Coronary artery (tissue), 2 donors: ENCODE measurements at places on chromosomes 2 and 18.

DNA sequence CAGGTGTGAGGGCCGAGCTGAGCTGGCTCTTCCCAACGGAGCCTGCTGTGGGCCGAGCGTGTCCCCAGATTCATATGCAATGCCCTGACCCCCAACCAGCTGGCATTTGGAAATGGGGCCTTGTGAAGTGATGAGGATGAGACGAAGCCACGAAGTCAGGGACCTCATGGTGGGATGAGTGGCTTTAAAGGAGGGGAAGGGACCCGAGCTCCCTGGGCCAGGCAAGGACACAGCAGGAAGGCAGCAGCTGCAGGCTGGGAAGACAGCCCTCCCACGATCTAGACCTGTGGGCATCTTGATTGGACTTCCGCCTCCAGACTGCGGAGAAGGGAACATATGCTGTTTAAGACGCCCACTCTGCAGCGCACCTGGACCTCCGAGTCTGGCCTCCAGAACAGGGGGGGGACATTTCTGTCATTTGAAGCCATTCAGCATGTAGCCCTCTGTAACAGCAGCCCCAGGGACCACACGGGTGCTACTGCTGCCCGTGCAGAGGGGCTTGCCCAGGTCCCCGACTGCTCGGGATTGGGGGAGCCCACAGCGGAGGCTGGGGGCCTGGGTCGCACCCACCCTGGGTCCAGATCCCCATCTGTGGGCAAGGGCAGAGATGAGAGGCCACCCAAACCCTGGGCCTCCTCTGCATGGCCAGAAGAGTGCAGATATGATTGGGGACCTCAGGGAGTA is 27.2 kb downstream of the KIF1A start:
- no peak for DNase-seq

GRCh38 chr18:57083485-57083884 is 63.4 kb upstream of the BOD1L2 start:
- DNase-seq = no peak

DNA sequence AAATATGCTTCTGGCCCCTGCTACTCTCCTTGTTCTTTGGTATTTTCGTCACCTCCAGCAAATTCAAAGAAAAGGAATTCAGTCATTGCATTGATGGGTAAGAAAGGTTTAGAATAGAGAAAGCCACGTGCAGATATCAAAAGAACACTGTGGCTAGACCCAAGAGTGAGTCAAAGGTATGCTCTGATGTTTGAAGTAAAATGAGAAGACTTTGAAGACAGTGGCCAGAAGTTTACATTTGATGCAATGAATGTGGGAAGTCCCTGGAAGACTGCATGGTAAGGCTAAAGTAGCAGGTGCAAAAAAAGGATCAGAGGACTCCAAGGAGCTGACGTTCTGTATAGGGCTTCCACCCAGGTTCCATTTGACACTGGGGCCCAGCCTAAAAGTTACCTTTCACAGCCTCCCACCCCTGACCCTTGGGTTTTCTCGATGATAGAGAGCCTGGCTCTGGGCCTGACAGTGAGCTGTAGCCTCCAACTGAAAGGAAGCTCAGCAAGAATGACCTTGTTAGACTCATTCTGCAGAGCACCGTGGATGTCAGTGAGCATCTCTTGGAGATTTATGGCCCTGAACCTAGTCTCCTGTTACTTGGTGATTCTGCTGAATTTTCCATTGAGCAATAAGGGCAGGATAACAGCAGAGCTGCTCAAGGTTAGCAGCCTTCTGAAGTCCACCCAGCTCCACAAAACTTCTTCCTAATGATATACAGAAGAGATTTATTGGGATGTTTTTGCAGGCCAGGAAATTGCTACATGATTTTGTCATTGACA is 223.7 kb upstream of the RBBP8 start:
- no peak for DNase-seq

GRCh38 chr18:3995476-3996102 is 459.5 kb downstream of the DLGAP1 start:
- no peak for DNase-seq

- DNase-seq = no peak
These were observed 52.4 kb upstream of the TEX51 start for GRCh38 chr2:126846241-126846640.

DNA sequence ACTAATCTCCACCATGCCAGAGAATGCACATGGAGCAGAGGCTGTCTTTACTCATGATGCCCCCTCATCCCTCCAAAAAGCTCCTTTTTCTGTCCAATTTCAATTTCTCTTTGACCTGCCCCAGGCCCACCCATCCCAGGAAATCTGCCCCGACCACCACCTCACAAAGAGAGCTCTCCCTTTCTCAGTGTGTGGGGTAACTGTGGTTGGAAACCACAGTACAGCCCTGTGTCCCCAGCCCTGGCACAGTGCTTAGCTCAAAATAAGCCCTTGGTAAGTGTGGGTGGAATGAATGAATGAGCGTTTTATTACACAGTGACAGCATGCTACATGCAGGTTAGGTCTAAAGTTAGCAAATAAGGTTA is 43.7 kb upstream of the CAB39 start:
- no peak for DNase-seq

- no peak for DNase-seq
These were observed 497.4 kb upstream of the MEIS1 start for GRCh38 chr2:65937379-65938160.

GRCh38 chr2:63614448-63614968 is 25.7 kb downstream of the MDH1 start:
- no peak for DNase-seq

DNA sequence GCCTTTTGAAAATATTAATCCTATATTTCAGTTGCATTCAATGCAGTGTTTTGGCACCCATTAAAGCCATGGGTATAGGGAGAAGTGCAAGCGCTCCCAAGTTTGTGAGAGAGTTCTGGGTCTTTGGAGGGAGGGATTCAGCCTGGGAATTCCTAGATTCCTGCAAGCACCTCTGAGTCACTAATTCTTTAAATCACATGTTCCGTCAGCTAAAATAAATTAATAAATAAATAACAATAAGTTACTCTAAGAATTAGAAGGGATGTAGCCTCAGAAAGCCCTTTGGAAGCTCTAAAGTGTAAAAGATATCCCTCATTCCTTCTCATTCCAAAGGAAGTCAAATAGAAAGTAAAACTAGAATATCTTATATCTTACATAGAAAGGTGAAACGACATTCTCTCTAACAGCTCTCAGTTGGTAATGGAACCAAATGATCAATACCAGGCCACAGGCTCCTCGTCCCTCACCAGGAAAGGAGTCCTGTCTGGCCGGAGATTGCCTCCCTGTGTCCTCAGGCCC is 222.4 kb upstream of the RBBP8 start:
- DNase-seq = no peak

- DNase-seq = no peak
These were observed 107.6 kb downstream of the AP1S3 start for GRCh38 chr2:223729781-223730180.

- DNase-seq = no peak
These were observed 20.6 kb downstream of the NPAS2 start for GRCh38 chr2:100840519-100840918.

- no peak for DNase-seq
These were observed 367.7 kb upstream of the MC4R start for GRCh38 chr18:60740313-60740712.

DNA sequence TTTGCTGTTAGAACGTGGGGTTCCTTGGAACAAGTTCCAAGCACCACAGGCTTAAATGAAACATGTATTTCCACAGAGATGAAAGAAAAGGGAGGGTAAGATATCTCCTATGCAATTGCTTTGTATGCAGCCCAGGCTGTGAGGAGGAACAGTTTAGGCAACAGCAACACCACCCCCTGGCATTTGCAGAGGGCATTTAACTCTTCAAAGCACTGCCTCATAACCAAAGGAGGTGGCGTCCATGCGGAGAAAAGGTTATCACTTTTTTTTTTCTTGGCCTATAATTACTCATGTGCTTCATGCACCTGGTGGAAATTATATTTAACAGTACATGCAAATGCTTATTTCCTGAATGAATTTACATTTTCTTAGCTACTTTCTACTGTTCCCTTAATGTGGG is 286.0 kb downstream of the LPIN1 start:
- no peak for DNase-seq

GRCh38 chr2:183078163-183078463 is 434 bp upstream of the DUSP19 start:
- DNase-seq = no peak

GRCh38 chr2:229454934-229455631 is 184.0 kb upstream of the PID1 start:
- DNase-seq = no peak

DNA sequence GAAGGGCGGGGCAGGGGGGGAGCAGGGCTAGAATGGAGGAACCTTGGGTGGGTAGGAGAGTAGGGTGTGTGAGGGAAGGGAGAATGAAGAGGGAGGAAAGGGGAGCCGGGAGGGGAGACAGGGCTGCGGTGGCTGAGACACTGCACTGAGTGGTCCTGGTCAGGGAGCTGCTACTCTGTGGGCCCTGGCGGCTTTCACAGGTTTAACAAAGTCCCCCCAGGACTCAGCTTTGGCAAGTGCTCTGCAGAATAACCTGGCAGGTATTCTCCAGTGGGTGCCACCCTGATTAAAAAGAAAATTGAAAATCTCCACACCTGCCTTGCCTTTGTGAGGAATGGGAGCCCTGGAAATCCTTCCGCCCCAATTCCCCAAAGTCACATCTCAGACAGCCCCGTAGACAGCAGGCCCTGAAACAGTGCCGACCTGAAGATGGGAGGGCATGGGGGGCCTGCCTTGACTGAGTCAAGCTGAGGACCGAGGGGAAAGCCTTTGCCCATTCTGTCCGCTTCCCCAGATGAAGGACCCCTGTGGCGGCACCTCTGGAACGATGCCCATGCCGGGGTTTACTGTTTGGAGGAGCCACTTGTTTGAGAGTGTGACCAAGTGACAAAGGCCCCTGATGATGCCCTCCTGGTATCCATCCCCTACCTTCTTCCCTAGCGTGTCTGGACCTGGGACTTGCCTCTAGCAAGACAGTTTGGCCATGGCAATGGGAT is 43.6 kb upstream of the OTOS start:
- no peak for DNase-seq

GRCh38 chr18:62518460-62519375 is 4.1 kb upstream of the ZCCHC2 start:
- DNase-seq = no peak

DNA sequence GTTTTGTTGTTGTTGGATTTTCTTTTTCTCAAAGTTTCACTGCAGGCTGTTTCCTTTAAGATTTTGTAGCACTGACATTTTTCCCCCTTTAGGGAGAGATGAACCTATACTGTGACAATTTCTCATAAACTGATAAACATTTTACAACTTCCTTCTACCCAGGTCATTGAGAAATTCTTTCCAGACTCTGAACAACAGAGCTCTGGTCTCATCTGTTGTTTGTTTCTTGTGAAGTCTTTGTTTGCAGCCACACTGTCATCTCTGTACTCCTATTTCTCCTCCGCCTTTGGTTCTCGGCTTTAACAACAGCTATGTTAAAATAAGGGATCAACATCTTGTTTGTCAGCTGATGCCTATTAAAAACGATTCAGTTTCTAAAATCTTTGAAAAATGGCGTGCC is 167.6 kb downstream of the VWC2L start:
- no peak for DNase-seq

- DNase-seq = peak; percentile 68
These were observed 106.6 kb upstream of the ID2 start for GRCh38 chr2:8575038-8575833.

- no peak for DNase-seq
These were observed 59.7 kb downstream of the PTH2R start for GRCh38 chr2:208466151-208466919.

GRCh38 chr2:36843838-36844237 is 122.5 kb downstream of the STRN start:
- no peak for DNase-seq

GRCh38 chr2:60885683-60886082 is 4.3 kb downstream of the REL start:
- DNase-seq = no peak

DNA sequence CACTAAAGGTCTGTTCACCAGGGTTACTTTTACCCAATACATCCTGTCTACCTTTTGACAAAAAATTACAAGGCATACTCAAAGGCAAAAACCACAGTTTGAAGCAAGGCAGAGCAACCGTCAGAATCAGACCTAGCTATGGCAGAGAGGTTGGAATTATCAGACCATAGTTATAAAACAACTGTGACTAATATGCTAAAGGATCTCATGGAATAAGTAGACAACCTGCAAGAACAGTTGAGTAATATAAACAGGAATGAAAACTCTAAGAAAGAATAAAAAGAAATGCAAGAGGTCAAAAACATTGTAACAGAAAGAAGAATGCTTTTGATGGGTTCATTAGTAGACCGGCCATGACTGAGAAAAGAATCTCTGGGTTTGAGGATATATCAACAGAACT is 318.8 kb upstream of the KCNH7 start:
- DNase-seq = no peak

DNA sequence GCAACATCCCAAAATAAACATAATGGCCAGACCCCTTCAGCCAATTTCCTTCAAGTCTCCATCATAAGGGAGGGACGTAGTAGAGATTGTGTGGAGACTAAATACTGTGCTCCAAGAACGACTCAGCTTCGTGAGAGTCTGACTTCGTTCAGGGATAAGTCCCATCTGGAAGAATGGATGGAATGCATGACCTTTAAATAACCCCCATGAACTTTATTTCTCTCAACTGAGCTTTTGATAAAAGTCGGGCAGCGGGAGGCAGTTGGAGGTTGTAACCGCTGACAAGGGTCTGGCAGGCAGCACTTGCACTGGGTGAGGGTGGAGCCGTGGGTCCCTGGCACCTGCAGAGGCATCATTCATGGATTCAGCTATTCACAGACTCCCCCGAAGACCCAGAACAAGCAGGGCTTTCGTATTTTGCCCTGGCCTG is 115.9 kb downstream of the ZFP36L2 start:
- DNase-seq = no peak

GRCh38 chr2:54083021-54083420 is 32.4 kb upstream of the ACYP2 start:
- no peak for DNase-seq

DNA sequence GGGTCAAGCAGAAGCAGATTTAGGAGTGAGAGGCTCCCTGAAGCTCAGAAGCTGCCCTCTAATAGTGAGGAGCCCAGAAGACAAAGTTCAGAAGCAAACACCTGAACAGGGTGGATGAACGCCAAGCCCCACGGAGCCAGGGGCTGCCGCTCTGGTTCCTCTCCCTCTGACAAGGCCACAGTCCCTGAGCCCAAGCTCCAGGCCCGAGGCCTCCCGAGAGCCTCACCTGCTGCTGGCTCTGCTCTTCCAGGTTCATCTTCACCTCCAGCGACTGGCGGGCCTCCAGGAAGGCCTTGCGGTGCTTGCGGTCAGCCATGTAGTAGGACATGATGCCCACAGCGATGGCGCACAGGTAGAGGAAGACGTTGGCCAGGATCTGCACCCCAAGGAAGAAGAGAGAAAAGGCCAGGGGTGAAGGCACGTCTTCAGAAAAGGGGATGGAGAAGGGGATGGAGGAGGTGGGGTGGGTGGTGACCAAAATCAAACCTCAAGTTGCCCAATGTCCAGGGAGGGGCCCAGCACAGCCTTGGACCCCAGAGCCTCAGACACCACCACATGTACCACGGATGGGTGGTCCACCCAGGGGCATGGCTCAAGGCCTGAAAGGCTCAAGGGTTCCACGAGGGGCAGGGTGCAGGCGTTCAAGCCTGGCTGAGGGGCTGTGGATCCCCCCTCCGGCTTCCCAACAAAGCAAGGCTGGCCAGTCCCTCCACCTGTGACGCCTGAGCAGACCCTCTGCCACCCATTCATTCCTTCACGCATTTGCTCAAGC is 47.5 kb downstream of the ADCY3 start:
- peak; percentile 66 for DNase-seq
